ENCODE measurements at places on chromosomes 1 and 21. TPM values are rescaled to one million over a fixed set of nuclear protein-coding genes. Genes with fewer than 3 reads are reported as not detected.

- no peak for DNase-seq
Observed at GRCh38 chr21:19535356-19535755, 1131.8 kb upstream of the TMPRSS15 start.

- no peak for DNase-seq
Observed at GRCh38 chr1:82612986-82613385, 812.3 kb downstream of the ADGRL2 start.

GRCh38 chr1:213666113-213666512, 321.7 kb upstream of the PROX1 start:
- no peak for DNase-seq

- no peak for DNase-seq
Observed at GRCh38 chr1:86318436-86318835, 77.7 kb downstream of the ODF2L start.

- DNase-seq, result no peak
Observed at GRCh38 chr1:228687587-228687986, 47.7 kb upstream of the RHOU start.

GRCh38 chr21:43694437-43695079, 24.4 kb upstream of the PDXK start:
- DNase-seq, result no peak

GRCh38 chr1:11930571-11931445, 3.7 kb upstream of the PLOD1 start:
- no peak for DNase-seq

EDARADD gene
- not detected for total RNA-seq

ACTA1 gene
- total RNA-seq, result 2,912 TPM

NRIP1 gene
- 35.7 TPM for total RNA-seq

HES4 gene
- total RNA-seq, result 10.9 TPM

All from gastrocnemius medialis (tissue), 4 donors.